Hematopoietic multipotent progenitor cell (in vitro differentiated cells): ENCODE measurements at places on chromosomes 6 and 20.
A peak's percentile ranks its signal among the peaks of the same experiment; 100 is the strongest.

DNA sequence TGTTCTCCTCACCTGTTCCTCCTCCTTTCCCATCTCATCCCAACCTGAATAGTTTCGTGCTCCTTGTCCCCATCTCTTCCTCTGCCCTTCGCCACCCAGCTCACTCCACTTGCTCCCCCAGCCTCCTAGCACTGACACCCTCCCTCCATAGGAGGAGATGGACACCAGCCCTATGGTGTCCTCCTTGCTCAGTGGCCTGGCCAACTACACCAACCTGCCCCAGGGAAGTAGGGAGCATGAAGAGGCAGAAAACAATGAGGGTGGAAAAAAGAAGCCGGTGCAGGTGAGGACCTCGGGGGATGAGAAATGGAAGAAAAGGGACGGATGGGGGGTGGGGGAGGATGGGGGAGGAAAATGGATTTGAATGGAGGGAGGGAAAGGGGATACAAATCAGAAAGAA, 6.2 kb downstream of the SLC12A5 start:
- no peak for DNase-seq

GRCh38 chr6:3795836-3796718, 44.6 kb upstream of the PXDC1 start:
- DNase-seq = no peak

GRCh38 chr6:139175389-139175948, 40.6 kb downstream of the HECA start:
- no peak for DNase-seq

- no peak for DNase-seq
These were observed 24.6 kb downstream of the MANBAL start for GRCh38 chr20:37314099-37314498.

DNA sequence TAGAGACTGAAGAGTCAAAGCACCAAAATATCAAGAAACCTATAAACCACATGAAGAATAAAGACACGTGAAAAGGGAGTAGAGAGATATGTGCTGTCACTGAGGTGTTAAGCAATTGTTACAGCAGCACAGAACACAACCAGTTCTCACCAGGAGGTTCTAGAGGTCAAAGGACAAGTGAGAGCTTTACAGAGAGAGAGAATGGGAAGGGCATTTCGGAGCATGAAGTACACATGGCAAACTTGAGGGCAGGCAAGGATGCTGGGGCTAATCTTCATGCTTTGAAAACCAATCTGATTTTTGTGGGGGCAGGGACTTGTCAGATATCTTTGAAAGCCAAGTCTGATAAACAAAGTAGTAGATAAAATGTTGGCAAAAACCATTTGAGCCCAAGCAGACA, 142.3 kb upstream of the NRSN1 start:
- no peak for DNase-seq

DNA sequence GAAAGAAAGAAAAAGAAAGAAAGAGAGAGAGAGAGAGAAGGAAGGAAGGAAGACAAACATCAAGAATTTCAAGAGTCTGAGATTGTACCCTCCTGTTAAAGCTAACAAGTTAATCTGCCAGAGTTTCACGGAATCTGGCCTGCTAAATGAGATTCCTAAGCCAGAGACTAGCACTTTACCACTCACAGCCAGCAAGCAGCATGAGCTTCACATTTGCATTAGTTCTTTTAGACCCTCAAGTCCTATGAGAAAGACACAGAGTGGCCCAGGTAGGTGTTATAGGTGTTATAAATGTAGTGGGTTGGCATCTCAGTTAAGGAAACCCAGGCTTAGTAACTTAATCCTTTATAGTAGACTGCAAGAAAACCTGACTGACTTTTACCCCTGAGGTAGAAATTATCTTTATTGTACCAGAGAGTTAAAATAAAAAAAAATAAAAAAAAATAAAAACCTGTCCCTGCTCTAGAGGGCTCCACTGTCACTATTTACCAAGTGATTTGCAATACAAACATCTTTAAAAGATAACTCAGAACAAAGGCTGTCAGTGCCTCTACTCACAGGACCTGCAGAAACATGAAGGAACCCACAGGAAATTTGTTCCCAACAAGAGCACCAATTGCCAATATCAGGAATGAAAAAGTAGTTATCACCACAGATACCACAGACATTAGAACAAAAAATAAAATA, 9.7 kb upstream of the IBTK start:
- DNase-seq = no peak

- DNase-seq = no peak
These were observed 233.7 kb downstream of the DLL1 start for GRCh38 chr6:170057034-170057734.

DNA sequence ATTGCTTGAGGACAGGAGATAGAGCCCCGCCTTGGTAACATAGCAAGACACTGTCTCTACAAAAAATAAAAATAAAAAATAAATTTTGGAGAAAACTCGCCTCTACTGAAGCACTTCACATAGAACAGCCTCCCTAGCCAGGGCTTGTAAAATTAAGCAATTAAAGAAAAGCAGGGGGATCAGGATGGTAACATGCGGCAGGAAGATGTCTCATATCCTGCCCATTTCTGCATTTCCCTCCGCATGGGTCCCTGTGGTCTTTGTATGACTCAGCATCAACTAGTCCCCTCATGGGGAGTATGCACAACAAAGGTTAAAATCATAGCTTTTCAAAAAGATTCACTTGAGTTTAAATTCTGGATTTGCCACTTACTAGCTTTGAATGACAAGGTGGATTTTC, 379.0 kb downstream of the EPHA7 start:
- DNase-seq = peak; percentile 91

- DNase-seq = no peak
These were observed 235.4 kb upstream of the BTBD3 start for GRCh38 chr20:11682285-11682684.

DNA sequence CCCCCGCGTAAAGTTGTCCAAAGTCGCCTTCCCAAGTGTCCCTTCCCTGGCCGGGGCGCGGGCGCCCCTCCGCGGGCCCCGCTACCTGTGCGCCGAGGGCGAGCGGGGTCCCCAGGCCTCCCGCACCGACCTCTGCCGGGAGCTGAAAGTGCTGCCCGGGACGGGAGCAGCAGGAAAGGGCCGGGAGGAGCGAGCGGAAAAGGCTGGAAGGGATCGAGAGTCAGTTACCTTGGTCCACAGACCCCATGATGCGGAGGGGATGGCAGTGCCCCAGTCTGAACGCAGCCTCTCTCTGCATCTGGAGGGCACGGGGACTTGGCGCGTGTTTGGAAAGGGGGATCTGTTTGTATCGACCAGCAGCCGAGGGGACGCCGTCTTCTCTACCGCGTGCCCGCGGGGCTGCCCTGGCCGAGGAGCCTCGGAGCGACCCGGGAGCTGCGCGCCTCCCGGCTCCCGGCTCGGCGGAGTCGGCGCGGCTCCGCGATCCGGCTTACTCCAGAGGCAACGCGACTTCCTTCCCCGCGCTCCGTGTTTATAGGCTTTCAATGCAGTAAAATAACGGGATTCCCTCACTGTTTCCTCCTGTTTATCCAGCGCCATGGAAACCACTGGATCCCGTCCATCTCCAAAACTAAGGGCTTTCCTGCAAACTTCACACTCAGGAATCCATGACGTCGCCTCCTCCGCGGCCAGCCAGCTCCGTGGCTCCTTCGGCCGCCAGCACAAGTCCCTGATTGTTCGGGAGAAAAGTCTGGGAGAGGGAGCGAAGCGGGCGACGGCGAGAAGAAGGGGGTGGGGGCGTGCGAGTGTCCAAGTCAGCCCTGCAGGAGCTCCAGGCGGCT, 20.0 kb upstream of the NFATC2 start:
- DNase-seq = no peak

- DNase-seq = no peak
These were observed 3.9 kb downstream of the PTPRK start for GRCh38 chr6:128516514-128516898.

DNA sequence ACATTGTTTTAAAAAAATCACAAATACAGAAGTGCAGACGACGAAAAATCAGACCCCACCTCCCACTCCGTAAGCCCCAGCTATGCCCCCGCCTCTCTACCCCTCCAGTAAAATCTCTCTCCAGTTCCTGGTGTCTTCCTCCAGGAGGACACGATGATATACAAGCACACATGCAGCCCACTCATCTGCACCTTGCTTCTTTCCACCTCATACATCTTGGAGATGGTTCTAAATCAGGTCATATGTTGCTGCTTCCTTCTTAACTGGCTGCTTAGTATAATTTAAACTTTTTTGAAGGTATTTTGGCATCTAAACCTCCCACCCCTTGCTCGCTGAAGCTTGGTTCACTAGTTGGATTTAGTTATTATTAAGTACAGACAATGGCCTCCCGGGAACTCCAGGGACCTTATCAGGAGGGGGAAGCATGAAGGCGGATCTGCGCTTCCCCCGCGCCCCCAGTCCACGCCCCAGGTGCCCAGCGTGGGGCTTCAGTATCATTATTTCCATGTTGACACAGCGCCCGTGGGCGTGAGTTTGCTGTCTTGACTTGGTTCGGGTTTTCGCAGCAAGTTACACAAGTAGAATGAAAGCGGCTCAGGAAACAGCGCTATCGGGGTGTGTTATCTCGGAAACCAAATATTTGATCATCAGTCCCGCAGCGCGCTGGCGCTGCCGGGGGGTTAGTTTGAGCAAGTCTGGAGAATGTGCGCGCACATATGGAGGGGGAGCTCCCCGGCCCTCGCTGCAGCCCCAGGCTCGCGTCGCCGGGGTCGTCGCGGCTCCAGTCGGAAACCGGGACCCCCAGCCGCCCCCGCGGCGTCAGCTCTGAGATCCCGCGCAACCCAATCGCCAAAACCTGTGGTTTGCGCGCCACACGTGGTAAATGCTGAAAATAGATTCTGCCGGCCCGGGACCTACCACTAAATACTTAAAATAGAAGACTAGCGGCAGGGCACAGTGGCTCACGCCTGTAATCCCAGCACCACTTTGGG, 2.3 kb downstream of the BMP7 start:
- DNase-seq = no peak

- DNase-seq = no peak
These were observed 590 bp upstream of the MAP1LC3A start for GRCh38 chr20:34557936-34558319.

DNA sequence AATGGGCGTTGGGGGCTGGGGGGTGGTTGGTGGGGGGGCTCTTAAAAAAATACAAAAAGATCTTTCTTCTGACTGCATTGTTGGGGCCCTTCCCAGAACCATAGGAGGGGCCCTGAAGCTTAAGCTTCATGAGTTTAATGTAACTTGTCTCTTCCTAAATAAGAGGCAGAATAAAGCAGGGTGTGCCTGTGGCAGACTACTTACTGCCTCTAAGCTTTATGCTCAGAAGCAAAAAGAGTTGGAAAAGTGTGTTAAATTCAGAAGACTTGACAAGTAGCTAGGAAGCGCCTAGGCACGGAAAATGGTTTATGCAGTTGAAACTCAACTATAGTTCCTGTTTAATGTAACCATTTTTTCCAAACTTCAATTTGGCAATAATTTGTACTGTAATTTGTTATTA, 44.5 kb downstream of the TIAM2 start:
- DNase-seq = no peak

DNA sequence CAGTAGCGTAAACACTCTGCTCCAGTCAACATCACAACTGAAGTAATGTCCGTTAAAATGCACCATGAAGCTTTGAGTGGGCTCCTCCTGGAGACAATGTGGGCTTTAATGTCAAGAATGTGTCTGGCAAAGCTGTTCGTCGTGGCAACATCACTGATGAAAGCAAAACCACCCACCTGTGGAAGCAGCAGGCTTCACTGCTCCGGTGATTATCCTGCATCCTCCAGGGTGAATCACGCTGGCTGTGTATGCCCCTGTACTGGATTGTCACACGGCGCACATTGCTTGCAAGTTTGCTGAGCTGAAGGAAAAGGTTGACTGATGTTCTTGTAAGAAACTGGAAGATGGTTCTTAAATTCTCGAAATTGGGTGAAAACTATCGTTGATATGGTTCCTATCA, 128.5 kb downstream of the MOXD1 start:
- DNase-seq = no peak

DNA sequence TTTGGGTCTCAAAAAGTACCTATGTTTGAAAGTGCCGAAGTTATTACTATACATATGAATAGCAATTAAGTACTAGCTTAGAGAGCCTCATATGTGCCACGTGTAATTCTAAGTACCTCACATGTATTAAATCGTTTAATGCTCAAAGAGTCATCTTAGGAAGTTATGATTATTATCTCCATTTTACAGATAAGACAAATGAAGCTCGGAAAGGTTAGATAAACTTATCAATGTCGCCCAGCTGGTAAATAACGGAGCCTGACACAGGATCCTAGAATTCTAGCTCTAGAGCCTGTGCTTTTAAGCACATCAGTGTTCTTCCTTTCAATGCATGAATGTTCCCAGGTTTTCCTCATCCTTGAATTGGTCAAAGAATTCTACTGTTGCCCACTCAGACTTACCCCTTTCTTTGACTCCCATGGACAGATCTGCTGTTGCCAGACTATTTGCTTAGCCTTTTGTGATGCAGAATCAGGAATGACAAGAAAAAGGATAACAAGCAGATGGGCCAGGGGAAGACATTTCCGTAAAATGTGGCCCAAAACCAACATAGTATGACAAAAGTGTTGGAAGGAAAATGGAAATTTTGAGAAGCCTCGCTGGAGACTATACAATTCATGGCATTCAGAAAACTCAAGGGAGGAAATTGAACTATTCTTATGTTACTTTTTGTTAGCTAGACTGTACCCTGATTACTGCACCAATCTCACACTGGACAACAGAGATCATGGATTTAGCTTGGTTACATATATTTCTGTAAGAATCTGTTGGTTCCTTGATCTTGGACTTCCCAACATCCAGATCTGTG, 237.1 kb upstream of the CITED2 start:
- DNase-seq = no peak

DNA sequence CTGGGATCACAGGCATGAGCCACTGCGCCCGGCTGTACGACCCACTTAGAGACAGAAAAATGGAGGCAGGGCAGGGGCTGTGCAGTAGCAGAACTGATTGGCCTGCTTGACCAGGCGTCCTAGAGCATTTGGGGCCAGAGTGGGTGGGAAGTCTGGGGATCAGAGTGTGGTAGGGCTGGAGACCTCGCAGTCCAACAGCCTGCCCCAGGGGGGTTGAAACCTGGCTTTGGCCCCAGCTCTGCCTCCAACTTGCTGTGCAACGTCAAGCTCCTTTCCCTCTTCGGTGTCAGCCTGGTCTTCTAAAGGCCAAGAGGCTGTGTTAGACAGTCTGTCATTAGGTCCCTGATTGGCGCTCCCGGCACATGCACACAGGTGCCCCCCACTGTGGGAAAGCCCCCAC, 15.3 kb upstream of the SPDEF start:
- DNase-seq = no peak

DNA sequence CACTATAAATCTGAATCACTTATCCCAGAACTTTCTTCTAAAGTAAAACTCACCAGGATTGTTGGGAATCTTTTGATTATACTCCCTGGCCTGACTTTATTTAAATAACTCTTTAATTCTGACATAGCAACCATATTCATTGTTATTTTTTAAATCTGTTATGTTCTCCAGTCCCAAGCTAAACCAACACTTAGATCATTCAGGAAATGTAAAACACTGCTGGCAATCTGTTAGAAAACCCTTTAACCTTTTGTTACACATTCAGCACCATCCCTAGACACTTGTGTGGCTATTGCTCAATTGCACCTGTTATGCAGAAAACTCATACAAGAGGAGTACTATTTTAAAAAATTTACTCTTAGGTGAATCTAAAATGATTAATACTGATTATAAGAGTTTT, 101.8 kb upstream of the NHSL1 start:
- no peak for DNase-seq
